ENCODE measurements at places on chromosomes 6 and 20.
A peak's percentile ranks its signal among the peaks of the same experiment; 100 is the strongest.

DNA sequence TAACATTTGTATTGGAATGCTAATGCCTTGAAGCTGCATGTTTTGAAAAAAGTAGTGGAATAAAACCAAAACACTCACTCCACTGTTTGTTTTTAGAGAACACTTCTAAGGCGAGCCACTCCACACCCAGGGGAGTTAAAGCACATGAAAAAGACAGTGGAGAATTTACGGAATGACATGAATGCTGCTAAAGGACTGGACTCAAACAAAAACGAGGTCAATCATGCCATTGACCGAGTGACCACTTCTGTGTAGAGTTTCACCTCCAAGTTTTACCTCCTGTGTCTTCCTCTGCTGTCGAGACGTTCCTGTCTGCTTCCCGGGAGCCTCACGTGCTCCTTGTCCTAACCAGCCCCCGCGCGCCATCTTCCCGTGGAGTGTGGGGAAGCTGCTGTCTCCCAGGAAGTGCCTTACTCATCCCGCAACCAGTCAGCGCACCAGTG is 127.8 kb downstream of the LRRC1 start:
- DNase-seq = no peak

- no peak for DNase-seq
These were observed 84.3 kb upstream of the TRAF3IP2 start for GRCh38 chr6:111689946-111690345.

DNA sequence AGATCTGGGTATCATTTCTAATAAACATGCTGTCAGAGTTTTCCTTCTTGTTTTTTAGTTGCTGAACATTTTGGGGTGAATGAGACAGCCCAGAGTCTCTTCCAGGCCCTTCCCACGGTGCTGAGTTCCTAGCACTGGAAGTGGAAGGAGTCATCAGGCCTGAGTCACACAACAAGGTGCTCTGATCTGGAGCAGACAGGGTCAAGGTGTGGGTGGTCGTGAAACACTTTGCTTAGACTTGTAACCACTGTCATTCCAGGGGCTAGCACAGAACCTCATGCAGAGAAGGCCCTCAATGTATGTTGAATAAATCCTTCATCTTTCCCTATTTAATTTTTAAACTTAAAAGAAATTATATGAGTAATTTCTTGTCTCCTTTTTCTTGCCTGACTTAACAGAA is 60.6 kb downstream of the TXLNB start:
- DNase-seq = no peak

- DNase-seq = no peak
These were observed 5.5 kb downstream of the SNRPB start for GRCh38 chr20:2465100-2465499.

- no peak for DNase-seq
These were observed 1054.3 kb downstream of the EPHA7 start for GRCh38 chr6:92364948-92365541.

- DNase-seq = no peak
These were observed 92.4 kb downstream of the PLCB4 start for GRCh38 chr20:9161311-9161710.

DNA sequence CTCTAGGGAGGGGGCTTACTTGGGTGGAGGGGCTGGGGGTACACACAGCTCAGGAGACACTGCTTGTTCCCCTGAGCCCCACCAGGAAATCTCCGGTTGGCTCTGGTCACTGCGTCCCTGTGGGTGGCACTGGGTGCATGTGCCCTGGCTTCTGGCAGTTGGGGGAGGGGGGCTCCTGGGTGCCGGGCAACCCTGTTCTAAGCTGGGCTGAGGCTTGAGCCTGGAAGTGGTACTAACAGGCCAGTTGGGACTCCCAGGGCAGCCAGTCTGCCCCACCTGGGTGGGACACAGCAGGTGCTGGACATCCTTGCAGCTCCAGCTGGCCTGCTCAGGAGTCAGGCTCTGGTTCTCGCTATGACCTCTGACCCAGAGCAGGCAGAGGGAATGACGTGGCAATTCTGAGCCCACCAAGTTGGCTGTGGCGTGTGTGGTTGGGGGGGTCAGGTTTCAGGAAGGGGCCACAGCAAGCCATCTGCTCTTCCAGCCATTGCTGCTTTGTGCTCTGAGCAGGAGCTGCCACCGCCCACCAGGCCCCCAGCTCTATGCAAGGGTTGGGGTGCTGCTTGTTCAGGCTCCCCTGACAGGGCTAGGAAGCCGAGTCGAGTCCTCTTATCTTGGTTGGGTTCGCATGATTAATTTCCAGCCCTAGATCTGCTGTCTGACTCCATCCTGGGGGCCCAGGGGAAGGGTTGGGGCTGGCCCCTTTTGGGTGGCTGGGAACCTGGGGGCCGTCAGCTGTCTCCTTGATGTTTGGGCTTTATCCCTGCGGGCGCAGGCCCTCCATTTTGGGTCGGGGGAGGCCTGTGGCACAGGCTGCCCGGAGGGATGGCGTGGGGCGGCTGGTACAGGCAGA is 590 bp downstream of the C20orf204 start:
- no peak for DNase-seq

GRCh38 chr6:142374965-142375733 is 73.3 kb downstream of the ADGRG6 start:
- no peak for DNase-seq

DNA sequence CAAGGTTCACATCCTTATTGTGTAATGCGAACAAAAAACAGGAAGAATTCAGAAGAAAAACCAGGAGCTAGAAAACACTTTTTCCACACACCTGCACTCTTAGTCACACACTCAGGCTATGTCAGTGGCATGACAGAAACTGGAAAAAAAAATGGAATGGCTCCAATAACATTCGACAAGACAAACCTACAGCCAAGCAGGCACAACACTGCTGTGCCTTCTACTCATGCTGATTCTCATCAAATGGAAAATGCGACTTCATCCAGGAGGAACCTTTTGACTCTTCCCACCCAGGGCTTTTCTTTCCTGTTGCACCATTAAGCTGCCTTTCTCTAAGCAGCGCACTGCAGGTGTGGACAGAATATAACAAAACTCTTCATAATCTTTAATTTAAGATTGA is 163.2 kb upstream of the BTBD3 start:
- no peak for DNase-seq

DNA sequence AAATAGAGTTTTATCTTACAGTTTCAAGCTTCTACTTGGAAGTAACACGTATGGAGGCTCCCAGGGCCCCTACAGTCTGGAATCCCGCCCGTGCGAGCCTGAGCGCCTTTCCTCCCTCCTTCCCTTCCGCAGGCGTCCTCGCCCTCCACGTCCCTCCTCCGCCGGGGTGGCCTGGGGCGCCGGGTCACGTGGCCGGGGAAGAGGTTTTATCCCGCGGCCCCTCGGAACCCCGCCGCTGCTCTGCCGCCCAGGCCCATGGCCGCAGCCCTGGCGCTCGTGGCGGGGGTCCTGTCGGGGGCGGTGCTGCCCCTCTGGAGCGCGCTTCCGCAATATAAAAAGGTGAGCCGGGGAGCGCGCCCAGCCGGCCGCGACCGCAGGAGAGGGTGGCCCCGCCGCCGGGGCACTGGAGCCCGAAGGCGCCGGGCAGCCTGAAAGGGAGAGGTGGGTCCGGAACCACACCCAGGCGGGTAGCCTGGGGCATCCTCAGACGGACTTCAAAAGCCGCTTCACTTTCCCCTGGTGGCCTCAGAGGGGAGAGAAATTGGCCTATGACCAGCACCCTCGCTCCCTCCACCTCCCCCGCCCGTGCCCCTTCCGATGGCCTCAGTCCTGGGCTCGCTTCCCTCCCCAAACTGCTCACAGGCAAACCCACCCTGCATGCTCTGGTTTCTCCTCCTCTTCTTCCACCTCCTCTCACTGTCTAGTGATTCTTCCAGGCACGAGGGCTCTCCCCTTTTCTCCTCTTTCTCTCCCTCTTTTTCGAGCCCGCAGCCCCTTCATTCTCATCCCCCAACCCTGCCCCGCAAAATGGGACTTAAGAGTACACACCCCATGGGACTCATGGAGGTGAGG is at the start of gene CLPSL2:
Gene CLPSL2 (plus strand): TSS at position 235 of the 852 bp plus-strand sequence. CDS start 21 bp downstream, at position 256.
- peak; percentile 63 for DNase-seq

DNA sequence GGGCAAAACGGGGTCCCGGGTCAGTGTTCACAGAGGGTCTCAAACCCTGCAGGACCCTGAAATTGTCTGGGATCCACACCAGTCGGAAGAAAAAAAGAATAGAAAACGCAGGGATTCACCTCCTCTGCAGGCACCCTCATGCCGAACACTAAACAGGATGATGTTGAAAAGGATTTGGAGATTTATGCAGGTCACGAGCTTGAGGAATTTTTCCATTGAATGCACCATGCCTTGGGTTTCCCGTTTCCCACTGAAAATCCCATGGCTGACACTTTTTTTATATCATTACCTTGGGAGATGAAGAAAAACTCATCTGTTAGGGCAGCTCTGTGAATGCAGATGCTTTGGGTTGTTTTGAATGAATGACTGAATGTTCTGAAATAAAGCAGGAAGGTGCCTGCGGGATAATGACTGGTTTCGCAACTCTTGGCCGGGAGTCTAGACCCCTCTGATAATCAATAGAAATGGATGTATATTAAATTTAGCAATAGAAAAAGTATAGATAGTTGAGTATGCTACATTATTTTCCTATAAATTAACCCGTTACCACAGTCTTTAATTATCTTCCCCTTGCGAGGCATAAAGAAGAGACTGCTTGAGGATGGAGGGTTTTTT is 147.5 kb upstream of the AFDN start:
- DNase-seq = no peak

GRCh38 chr20:59586613-59587012 is 17.7 kb upstream of the PHACTR3 start:
- DNase-seq = no peak

- DNase-seq = no peak
These were observed 7.8 kb upstream of the EZR start for GRCh38 chr6:158826819-158827501.

GRCh38 chr20:9928955-9929354 is 90.1 kb upstream of the PAK5 start:
- DNase-seq = no peak

GRCh38 chr20:64108731-64109681 is 1.6 kb upstream of the NPBWR2 start:
- DNase-seq = no peak

GRCh38 chr6:2396042-2396657 is 150.7 kb upstream of the GMDS start:
- DNase-seq = no peak

- DNase-seq = no peak
These were observed 19.6 kb downstream of the SOBP start for GRCh38 chr6:107509506-107509905.

GRCh38 chr20:54438166-54438565 is 37.2 kb upstream of the DOK5 start:
- no peak for DNase-seq

- peak; percentile 65 for DNase-seq
These were observed 20.0 kb upstream of the NFATC2 start for GRCh38 chr20:51562332-51563173.

DNA sequence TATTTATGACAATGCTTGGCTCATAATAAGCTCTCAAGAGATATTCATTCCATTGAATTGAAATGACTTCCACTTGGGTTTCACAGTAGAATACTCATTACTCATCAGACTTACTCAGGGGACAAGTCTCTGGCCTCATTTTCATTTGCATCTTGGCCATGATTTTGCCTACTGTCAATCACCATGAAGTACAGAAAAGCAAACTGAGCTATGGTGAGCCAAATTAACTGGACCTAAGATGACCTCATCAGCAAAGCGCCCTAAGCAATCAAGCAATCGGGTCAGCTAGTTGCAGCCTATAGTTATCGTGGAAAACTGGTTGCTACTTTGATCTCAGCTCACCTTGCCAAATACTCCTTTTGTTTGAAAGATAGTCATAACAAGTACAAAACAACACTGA is 494.7 kb upstream of the SLC35B3 start:
- no peak for DNase-seq

GRCh38 chr20:53162251-53162835 is 190.2 kb downstream of the TSHZ2 start:
- DNase-seq = no peak

- no peak for DNase-seq
These were observed 198.9 kb downstream of the CLIC5 start for GRCh38 chr6:45816674-45817297.

DNA sequence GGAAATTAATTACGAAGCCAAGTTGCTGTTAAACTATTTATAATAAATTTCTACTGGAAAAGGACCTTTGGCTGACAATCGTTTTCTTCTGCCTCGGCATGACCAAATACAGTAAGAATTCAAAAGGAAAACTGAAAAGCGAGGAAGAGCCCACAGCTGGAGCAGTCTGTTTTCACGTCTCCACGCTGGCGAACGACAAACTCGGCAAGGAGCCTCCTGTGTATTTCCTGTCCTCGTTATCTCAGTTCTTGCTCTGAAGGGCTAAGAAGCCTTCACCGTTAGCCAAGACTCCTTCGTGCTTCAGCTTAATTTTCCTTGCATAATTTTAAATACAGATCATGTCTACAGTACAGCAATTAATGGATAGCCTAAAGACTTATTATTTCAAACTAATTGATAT is 214.3 kb upstream of the PLCB4 start:
- DNase-seq = no peak

- DNase-seq = no peak
These were observed 176.2 kb downstream of the ASCC3 start for GRCh38 chr6:100704961-100705360.

DNA sequence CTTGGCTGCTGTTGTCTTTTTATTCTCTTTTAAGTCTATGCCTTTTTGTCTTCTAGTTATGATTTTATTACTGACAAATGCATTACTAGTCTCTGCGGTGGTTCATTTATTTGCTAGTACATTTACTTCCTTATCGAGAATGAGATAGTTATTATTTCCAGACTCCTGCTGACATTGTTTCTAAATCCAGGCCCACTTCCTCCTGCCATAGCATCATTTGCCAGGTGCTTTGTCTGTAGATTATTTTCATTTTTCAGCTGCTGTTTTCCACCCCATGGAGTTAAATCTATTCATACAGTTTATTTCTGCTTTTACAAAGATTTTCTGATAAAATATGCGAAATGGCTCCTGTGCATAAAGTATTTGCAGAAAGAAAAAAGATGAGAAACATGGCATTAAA is 459.7 kb downstream of the MMUT start:
- DNase-seq = no peak

- DNase-seq = no peak
These were observed 395.3 kb downstream of the TBC1D32 start for GRCh38 chr6:120938876-120939472.

- no peak for DNase-seq
These were observed 12.0 kb downstream of the RNF114 start for GRCh38 chr20:49948178-49948577.

DNA sequence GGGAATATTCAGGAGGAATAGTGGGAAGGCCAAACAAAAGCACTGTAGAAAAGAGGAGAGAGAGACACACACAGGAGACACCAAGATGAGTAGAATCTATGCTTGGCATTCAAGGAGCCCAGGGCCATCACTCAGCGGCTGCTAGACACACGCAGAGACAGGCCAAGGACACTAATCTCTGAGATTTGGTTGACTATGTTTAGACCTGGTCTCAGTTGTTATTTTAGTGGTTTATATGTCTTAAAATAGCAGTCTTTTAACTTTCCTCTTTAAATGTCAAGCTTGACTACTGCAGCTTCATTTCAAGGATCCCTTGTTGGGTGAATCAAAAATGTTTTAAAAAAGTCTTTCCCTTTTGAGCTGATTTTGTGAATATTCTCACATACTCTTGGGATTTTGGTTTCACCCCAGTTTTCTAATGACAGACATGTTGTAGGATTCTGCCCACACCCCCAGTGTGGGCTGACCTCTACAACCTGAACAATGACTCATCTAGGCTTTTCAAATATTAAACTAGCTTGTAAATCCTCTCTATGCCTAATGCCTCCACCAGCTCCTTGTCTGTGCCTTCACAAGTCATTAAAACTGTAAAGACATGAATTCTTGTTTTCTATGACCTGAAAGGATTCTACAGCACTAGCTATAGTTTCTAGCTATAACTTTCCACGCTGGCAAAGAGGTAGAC is 142.7 kb upstream of the EXOC2 start:
- no peak for DNase-seq

- DNase-seq = no peak
These were observed 2.8 kb downstream of the ITPR3 start for GRCh38 chr6:33623895-33624381.
